GM03348 (cell line): ENCODE measurements at places on chromosomes 12 and 14.
A peak's percentile ranks its signal among the peaks of the same experiment; 100 is the strongest.

GRCh38 chr14:38210587-38211216 lies 3.0 kb downstream of the SSTR1 start:
- DNase-seq = peak; percentile 82

- no peak for DNase-seq
Measured at GRCh38 chr14:105250008-105250366, 1.7 kb downstream of the BTBD6 start.

DNA sequence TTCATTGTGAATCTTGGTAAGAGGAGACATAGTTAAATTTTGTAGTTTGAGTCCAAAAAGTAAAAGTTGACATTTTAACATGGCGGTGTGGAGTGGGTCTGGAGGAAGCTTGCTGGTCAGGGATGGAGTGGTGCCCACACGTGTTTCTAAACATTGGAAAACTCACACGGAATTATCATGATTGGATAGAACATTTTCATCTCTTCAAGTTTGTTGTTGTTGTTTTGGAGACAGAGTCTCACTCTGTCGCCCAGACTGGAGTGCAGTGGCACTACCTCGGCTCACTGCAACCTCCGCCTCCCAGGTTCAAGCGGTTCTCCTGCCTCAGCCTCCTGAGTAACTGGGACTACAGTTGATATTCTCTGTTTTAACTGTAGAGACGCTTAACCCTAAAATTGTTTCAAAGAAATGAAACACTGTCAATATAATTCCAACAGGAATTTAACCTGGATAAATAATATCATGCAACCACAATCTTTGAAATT lies 502 bp upstream of the MBIP start:
- DNase-seq = no peak

- no peak for DNase-seq
Measured at GRCh38 chr12:16030744-16031143, 119.6 kb downstream of the DERA start.

DNA sequence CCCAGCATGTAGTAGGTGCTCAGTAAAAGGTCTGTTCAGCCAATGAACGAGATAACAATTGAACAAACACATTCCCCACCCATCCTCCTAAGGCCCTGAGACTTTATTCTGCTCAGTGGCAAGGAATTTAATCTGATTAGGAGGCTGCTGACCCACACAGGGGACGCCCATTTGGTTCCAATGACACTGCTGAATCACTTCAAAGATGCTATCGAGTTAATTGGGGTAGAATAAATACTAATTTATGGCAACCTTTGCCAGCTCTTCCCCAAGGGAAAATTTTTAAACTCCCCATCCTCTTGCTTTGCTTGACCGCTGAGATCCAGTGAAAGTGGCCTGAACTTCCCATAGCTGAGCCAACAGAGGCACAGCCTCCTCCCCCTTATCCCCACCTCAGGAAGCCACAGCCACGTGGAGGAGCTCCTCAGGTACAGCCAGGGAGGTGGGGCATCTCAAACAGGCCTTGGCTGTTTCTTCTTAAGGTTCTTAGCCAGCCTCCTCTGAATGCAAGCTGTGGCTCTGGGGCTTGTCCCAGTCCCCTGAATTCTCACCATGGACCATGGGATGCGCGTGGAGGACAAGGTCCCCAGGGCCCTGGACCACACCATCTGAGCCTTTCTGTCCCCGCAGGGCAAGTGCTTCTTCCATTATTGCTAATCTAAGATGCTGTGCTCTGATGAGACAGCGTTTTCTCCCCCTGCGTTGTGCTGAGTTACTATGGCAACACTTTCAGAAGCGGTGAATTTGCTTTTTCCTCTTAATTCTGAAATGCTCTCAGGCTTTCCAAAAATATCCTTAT lies 26.7 kb downstream of the C14orf132 start:
- no peak for DNase-seq

DNA sequence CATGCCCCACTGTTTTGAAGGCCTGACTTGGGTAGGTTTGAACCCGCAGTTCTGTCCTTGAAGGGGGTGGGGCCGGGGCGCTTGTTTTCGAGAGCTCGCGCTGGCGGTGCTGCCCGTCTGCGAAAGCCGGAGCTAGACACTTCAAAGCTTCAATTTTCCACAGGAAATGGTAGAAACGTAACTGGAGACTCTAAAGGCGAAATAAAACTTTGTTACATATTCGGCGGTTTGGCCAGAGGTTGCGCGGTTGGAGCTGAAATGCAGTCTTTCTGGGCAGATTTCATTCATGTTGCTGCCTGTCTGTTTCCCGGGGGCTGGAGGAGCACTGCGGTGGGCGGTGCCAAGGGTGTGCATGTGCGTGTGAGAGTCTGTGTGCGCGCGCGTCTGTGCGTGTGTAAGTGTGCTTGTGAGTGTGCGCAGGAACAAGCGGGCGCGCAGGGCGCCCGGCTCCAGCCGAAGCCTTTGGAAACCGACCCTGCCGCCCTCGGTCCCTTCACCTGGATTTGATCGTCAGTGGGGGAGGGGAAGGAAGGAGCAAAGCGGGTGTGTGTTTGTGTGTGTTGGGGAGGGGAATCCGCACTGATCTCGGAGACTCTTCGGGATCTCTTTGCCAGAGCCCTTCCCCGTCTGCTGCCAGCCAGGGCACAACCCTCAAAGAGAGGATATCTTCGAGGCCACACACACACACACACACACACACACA lies 227.7 kb upstream of the CRY1 start:
- peak; percentile 42 for DNase-seq

GRCh38 chr12:66252771-66253170 lies 49.5 kb upstream of the HELB start:
- no peak for DNase-seq

DNA sequence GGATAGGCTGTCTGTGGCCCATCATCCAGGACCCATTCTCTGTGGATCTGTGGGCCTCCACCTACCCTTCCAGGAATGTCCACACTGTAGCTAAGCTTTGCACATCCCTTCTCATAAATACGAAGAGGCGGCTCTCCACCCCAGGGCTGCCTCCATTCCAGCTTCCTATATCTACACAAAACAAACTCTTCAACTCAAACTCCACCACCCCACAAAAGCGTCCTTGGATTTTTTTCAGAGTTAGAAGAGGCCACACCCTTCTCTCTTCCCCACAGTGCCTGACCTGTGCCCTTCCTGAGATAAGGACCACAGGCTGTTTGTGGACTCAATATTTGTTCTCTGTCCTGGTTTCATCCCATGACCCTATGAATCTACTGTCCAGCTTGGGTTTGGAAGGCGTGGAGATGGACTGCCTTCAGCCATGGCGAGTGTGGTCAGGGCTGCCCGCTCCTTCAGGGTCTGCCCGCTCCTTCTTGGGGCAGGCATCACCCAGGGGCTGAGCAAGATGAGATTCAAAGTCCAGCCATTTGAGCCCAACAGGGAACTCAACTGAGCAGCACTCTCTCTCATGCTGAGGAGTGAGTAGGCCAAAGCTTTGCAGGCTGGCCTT lies 13.0 kb upstream of the SERPINA12 start:
- DNase-seq = no peak

DNA sequence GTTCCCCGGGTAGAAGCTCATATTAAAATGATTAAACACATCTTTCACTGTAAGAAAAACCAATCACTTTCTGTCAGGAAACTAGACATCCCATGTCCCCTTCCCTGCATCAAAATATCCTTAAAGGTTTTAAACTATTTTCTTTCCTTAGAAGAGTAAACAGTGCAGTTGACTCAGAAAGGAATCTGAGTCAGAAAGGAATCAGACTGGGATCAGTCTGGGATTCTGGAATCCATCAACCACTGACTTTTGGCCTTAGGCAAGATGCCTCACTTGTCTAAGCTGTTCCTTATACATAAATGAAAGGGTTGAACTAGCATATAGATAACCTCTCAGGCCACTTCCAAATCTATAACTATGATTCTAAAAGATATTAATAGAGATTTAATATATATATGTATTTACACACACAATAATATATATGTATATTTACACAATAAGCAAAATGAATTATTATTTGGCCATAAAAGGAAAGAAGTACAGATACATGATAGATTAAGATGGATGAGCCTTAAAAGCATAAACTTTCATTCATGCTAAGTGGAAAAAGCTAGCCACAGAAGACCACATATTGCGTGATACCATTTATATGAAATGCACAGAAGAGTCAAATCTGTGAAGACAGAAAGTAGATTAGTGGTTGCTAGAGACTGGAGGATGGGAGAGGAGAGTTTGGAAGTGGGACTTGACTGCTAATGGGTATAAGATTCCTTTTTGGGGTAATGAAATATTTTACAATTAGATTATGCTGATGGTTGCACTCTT lies 114.4 kb downstream of the SLC38A1 start:
- peak; percentile 59 for DNase-seq

GRCh38 chr12:27981874-27982273 lies 9.3 kb upstream of the PTHLH start:
- DNase-seq = no peak

GRCh38 chr14:104694991-104695659 lies 5.7 kb downstream of the INF2 start:
- no peak for DNase-seq

DNA sequence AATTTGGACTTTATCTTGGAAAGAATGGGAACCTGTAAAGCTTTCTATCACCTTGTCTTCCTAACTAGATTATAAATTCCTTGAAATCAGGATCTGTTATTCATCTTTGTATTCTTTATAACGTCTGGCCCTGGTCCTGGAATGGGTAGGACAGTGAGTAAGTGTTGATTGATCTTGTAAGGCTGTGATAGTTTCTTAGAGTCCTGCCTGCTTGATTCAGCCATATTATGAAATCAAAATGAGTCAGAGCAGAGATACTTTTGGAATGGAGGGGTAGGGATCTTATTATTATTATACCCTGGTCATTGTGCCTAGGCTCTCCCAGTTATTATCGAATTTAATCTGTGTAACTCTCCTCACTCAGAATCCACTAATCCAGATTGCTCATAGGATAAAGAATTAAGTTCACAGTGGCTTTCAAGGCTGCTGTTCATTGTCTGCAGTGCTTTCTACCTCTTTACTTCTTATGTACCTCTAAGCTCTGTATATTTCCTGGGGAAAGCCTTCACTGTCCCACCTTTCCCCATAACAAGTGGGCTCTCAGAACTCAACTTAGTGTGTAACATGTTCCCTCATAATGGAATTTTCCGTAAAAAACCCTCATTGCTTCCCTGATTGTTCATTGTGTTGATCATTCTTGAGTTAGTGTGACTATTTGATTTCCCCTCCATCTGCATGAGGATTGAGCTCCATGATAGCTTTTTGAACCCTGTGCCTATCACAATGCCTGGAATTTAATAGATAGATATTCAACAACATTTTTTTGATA lies 93.3 kb downstream of the DAAM1 start:
- DNase-seq = peak; percentile 46

GRCh38 chr14:20400965-20401593 lies 12.2 kb downstream of the TEP1 start:
- DNase-seq = no peak

DNA sequence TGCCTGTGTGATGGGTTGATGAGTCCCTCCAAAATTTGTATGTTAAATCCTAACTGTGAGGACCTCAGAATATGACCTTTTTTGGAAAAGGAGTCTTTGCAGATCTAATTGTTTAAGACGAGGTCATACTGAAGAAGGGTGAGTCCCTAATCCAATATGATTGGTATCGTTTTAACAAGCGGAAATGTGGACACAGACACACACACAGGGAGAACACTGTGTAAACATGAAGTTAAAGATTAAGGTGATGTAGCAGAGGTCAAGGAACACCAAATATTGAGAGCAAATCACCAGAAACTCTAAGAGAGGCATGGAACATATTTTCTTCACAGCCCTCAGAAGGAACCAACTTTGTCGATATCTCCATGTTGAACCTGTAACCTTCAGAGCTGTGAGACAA lies 1106.7 kb downstream of the SLC6A15 start:
- no peak for DNase-seq

GRCh38 chr14:70425354-70425753 lies 8.5 kb upstream of the SYNJ2BP start:
- no peak for DNase-seq

GRCh38 chr12:29149691-29150281 lies 708 bp downstream of the FAR2 start:
- DNase-seq = no peak

- no peak for DNase-seq
Measured at GRCh38 chr14:35861204-35861868, 35.2 kb downstream of the BRMS1L start.

GRCh38 chr12:122336015-122336946 lies 70.0 kb upstream of the VPS33A start:
- peak; percentile 63 for DNase-seq

DNA sequence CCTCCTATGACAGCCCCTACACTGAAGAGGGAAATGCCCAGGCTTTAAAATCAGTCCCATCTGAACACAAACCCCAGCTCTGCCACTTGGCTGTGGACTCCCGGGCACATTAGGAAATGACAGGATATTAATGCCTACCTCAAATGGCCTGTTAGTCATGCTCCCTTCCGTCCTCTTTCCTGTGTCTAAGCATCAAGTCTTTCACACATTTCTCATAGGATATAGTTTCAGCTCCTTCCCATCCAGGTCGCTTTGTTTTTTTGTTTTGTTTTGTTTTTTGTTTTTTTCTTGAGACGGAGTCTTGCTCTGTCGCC lies 16.1 kb downstream of the PLEK2 start:
- DNase-seq = no peak

DNA sequence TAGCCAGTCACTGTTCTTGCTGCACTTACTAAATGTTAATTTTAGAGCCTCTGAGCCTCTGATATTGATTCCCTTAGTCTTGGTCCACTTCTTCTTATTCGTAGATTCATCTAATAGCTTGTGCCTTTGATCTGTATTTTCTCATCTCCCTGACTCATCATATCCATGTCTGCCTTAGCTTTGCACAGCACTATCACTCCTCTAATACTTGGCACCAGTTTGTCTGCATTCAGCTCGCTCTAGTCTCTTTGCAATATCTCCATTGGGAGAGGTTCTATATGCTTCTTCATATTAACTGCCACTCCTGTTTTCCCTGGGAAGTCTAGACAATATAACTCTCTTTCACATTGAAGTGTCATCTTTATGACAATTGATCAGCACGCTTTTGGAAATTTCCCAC lies 68.5 kb upstream of the CSRP2 start:
- DNase-seq = no peak

GRCh38 chr12:93113317-93114006 lies 184.4 kb upstream of the EEA1 start:
- peak; percentile 38 for DNase-seq

DNA sequence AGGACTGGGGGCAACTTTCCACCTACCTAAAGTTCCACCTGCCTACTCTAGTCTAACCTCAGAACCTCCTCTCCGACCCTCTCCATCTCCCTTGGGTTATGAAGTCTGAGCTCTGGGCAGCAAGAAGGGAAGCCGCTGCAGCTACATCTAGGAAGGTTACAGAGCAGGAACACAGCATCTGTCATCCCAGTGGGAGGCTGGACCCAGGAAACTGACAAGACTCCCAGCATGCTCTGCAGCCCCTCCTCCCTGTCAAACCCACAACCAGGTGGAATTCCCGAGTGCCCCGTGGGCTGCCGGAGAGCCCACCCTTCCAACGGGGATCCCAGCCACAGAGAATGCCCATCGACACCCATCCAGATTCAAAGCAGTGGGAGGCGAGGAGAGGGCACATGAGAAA lies 2.1 kb downstream of the TESC start:
- DNase-seq = no peak
